Activated naive CD4-positive, alpha-beta T cell (primary cell): ENCODE measurements at places on chromosomes 7 and 10.

GRCh38 chr7:154765118-154765517 is 237.8 kb downstream of the PAXIP1 start:
- DNase-seq = no peak

DNA sequence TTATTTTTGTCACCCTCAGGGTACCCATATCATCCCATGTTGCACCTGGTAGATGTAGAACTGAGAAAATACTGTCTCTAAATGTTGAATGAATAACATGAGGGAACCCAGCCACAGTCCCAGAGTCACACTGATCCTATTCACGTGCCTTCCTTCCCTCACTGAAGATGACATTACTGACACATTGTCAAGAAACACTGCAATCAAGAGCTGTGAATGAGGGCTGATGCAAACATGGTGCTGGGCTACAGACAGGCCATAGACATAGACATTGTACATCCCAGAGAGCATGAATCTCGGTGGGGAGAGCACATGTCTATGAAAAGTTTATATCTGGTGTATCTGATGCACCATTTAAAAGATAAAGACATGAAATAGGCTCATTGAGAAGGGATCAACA is 9.8 kb downstream of the SLC13A4 start:
- DNase-seq = no peak

GRCh38 chr10:102644066-102644645 is at the start of gene TRIM8:
Gene TRIM8, plus strand, starts transcription at chr10:102644479. Its CDS starts 139 bp downstream, at chr10:102644618.
- peak; percentile 27 for DNase-seq

GRCh38 chr10:44153918-44154670 is 230.8 kb downstream of the CXCL12 start:
- DNase-seq = no peak

- DNase-seq = no peak
These were observed 438 bp downstream of the ARID5B start for GRCh38 chr10:61901829-61902444.

DNA sequence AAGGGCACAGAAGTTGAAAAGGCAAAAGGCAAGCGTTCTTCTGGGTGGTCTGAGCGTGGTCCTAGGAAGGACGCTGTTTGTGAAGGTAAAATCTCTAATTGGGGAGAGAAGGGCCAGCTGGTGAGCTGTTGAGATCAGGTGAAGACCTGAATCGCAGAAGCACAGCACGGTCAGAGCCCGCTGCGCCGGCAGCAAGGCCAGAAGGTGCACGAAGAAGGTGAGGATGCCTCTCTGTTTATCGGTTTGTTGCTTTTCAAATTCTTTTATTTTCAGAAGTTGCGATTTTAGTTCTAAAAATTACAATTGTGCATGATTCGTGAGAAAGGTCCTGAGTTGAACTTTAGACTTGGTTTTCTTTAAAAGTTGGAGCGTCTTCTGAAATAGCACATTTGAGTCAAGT is 247.8 kb upstream of the FOXK1 start:
- no peak for DNase-seq

DNA sequence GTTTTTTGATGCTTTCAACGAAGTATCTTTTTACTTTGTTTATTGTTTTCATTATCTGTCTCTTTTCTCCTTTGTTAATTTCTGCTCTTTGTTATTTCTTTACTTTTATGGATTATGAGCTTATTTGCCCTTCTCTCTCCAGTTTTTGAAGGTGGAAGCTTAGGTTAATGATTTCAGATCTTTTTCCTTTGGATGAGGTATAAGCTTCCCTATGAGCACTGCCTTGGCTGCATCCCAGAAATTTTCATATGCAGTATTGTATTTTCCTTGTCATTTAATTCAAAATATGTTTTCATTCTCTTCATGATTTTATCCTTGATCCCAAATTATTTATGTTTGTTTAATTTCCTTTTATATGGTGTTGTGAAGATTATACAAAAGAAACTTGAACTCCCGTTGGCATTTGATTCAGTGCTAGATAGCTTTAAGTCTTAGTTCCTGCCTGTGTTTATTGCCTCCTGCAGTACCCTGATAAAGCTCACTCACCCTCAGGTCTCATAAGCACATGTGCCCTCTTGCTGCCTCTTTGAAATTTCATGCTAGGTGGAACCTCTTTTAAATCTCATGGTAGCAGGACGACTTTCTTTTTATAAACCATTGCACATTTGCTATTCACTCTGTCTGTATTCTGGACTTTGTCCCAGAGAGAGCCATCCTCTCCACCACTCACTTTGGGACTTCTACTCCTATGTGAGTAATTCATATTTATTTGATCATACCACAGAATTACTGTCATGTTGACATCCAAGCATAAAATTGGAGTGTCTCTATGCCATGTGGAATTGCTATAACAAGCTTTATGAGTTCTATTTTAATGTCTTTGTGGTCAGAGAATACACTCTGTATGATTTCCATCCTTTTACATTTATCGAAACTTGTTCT is 23.0 kb upstream of the CEP41 start:
- no peak for DNase-seq

DNA sequence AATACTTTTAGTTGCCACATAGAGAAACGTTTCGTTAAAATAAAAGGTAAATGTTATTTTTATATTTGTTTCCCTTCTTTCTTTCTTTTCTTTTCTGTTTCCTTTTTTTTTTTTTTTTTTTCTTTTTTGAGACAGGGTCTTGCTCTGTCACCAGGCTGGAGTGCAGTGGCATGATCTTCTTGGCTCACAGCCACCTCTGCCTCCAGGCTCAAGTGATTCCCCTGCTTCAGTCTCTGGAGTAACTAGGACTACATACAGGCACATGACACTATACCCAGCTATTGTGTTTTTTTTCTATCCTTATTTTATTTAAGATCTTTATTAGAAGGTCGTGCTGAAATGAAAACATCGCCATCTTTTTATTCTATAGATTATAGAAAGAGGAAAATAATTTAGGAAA is 661.8 kb upstream of the MBL2 start:
- no peak for DNase-seq

DNA sequence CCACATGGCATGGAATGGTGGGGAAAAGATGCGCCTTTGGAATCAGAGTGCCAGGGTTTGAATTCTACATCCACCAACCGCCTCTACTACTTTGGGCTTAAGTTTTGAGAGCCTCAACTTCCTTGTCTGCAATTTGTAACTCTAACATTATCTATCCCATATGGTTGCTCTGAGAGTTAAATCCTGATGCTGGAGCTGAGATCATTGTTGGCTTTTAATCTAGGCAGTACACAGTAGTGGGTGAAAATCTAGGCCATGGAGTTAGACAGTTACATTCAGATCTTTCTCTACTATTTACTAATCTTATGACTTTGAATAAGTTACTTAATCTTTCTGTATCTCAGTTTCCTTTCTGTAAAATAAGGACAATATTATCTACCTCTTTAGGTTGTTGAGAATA is 149.7 kb upstream of the AOAH start:
- no peak for DNase-seq

- no peak for DNase-seq
These were observed 28.5 kb upstream of the ZMYND11 start for GRCh38 chr10:106740-107139.

- no peak for DNase-seq
These were observed at the start of gene CRTAC1 for GRCh38 chr10:98030093-98030821. Gene CRTAC1, minus strand, starts transcription at chr10:98030621. Its CDS starts 149 bp downstream, at chr10:98030472.

DNA sequence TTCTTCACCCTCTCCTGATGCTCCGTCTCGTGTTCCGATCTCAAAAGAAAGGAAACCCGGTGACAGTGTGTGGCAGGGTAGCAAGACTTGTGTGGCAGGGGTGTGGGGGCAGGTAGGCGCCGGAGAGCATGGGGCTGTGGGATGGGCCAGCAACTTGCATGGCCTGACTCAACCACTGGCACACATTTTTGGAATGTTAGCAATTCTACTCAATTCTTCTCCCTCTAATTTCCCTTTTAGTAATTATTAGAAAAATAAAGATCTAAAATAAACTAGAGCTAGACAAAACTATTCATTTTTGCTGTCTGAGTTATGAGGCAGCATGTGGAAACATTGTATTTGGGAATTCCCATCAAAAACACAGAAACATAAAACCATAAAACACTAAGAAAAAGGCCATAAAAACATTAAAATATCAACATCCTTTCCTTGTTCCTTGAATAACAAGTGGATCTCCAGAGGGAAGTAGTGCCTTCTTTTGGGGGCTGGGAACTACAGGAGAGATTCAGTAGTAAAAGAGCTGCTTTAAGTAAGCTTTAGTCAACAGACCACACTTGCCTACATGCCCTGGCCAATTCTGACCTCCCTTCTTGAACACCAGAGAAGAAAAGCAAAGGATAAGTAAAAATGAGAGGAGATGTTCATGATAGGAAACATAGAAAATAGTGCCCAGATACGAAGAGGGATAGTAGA is 21.8 kb downstream of the SEMA3C start:
- DNase-seq = no peak

DNA sequence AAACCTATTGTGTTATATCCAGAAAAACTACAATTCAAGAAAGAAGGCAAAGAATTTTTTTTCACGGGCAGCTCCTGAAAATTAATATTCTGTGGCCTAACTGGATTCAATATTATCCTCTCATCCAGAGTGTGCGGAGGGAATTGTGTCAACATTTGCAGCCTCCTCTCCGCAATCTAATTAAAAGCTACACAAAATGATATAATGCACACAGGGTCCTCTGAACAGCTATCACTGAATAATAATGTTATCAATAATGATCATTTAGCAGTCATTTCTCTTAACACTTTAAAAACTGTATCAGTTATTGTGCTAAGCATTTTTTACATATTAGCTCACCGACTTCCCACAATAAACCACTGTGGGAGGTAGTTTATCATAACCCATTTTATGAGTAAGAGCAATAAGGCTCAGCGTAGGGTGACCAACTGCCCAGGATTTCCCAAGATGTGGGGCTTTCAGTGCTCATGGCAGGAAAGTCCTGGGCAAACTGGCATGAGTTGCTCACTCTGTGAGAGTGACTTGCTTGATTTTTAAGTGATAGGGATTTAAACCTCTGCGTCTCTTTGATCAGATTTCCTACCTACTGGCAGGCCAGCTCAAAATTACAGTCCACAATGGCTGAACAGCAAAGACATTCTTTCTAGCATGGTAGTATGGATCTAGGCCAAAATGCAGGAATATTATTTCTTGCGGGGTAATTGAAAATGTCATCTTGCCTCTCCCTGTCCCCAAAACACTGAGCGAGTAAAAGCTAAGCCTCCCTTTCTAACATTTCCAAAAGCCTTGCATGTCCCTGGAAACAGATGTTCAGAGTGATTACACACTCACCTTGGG is 65.7 kb downstream of the AOAH start:
- no peak for DNase-seq

- DNase-seq = no peak
These were observed 9.5 kb upstream of the ASAH2 start for GRCh38 chr10:50260791-50261281.

DNA sequence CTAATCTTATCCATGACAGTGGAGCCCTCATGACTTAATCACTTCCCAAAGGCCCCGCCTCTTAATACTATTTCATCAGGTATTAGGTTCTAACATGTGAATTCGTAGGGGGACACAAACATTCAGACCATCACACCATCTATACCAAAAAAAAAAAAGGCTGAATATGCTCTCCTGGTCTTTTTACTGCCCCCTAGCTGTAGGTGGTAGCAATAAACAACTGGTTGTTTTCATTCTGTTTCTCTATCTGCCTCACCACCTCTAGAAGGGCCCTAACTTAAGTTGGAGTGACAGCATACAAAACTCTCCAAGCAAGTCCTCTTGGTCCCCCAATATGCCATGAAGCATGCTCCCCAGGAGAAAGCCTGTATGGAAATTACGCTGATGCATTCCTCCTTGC is 94.1 kb downstream of the GRM8 start:
- DNase-seq = no peak

- DNase-seq = no peak
These were observed 75.5 kb downstream of the LRMDA start for GRCh38 chr10:75506930-75507329.
